ENCODE measurements at places on chromosomes 4 and X.

DNA sequence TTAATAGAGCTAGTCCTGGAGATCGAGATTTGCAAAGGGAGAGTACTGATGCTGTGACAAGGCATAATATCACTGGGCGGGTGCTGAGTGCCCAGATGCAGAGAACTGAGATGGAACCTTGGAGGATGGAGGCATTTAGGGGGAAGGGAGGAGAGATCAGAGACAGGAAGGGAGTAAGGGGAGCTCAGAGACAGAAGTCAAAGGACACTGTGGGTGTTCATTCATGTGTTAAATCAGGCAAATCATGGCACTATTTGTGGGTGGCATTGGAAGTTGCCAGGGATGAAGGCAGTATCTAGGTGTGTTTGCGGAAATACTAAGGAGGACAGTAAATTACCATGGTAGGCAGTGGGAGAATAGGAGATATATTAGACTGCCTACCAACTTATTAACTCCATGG, 135.0 kb downstream of the RBM46 start:
- DNase-seq = no peak

- DNase-seq = no peak
Observed at GRCh38 chr4:56953680-56954520, 23.5 kb downstream of the NOA1 start.

- no peak for DNase-seq
Observed at GRCh38 chr4:153223427-153223801, 19.2 kb downstream of the TRIM2 start.

DNA sequence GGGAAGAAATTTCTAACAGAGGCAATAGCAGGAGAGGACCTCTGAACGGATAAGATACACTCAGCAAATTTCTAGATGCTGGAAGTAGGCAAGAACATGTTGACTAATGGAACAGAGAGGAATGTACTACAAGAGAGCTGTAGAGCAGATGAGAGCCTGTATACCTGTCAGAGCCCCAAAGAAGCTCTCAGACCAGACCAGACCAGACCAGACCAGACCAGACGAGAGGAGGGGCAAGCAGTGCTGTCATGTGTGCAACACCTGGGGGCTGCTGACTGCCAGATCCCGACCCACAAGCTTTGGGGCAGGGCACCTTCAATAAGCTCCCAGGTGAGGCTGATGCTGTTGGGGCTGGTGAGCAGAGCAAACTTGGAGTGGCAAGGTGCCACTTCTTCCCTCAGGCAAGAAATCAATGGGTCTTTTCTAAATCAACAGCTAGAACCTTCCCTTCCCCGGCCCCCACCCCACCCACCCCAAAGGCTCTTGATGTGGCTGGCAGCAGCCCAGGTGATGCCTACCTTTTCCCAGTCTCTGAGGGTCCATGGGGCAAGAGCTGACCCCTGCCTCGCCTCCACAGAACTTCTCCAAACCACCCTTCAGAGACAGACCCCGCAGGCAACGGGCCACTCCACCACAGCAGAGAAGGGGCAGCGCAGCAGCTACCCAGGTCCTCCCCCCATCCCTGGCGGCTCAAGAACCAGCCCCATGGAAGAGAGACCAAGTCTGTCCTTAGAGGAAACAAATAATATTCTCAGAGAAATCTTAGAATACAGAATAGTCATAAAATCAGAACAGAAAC, 32.7 kb downstream of the MECP2 start:
- no peak for DNase-seq

- no peak for DNase-seq
Observed at GRCh38 chr4:107094332-107094731, 58.2 kb upstream of the DKK2 start.

DNA sequence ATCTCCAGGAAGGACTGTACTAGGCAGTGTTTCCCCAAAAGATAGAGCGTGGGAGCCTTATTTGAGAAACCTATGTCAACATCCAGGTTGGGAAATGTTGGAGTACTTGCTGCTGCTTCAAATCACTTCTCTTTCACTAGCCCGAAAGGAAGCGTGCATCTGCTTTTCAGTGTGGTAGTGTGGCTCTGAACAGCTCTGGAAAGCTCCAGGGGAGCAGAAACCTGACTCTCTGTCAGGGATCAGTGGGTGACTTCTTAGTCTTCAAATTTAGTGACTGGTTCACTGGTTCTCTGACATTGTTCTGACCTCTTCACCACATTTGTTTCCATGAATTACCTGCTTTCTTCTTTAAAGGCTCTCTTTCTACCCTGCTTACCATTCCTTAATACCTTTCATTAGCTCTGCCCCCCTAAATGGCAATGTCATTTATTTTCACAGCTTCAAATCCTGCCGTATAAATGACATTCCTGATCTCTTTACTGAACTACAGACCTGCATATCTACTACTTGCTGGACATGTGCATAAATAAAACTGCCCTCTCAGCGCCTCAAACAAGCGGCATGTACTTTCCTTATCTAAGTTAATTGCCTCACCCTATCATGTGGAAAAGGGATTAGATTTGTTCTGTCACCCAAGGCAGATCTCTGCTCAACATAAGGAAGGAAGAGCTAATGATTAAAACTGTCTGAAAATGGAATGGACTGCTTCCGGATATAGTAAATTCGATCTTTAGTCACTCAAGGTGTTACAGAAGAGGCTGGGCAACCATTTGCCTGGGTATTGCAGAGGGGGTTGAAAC, 37.0 kb downstream of the DLG3 start:
- DNase-seq = no peak

GRCh38 chr4:15738877-15739276, 36.0 kb downstream of the BST1 start:
- no peak for DNase-seq

DNA sequence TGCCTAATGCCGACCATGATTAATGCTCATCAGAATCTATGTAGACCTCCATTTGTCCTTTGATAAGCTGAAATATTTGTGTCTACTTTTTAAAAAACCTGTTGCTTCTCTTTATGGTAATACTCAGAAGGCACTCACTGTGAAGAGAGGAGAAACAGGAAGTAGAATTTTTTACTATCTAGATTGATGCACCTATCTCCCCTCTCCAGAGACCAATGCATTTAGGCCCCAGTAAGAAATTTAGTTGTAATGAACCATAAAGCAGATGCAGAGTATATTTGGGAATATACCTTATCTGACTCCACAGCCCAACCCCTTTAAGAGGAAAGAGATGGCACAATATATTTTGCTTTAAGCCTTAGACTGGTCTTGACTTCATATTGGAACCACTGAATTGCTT, 11.1 kb downstream of the TBL1X start:
- DNase-seq = no peak

GRCh38 chrX:125895518-125895917, 270.6 kb downstream of the DCAF12L2 start:
- DNase-seq = no peak

GRCh38 chr4:135240796-135241195, 1039.2 kb upstream of the PABPC4L start:
- DNase-seq = no peak

- DNase-seq = no peak
Observed at GRCh38 chrX:79268788-79269187, 98.3 kb downstream of the ITM2A start.

DNA sequence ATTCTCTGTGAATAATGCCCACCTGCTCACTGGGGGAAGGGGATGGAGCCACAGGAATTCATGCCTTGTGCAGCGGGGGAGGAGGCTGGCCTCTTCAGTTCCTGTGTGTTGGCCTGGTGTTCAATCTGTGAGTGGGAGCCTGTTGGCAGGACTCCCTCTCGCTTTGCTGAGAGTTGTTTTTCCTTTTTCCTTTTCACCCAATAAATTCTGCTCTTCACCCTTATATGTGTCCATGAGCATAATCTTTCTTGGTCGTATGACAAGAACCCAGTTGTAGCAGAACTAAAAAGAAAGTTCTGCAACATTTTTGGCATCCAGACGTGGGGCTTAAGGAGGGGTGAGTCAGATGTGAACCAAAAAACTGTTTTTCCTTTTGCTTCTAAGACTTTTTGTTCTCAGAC, 235.2 kb upstream of the HDX start:
- no peak for DNase-seq

All from activated CD8-positive, alpha-beta memory T cell treated with anti-CD3 and anti-CD28 coated beads for 1 hour (primary cell).